ENCODE measurements at places on chromosomes 6 and 20.

DNA sequence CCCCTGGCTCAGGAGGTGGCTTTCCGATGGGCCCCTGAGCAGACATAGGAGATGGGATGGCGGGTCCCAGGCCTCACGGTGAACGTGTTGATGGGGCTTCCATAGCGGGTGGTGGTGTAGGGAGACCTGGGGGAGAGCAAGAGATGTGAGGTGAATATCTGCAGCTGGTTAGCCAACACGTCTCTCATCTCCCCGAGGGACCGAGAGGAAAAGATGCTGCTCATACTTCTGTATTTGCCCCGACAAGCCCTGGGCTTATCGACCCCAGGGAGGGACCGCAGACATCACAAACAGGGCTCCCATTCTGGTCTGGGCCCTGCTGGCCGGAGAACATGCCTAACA is 38.7 kb downstream of the C6orf132 start:
- no peak for DNase-seq

- DNase-seq = no peak
These were observed 73.2 kb downstream of the TRERF1 start for GRCh38 chr6:42378536-42378935.

- DNase-seq = no peak
These were observed 150.8 kb upstream of the FLRT3 start for GRCh38 chr20:14488212-14488611.

DNA sequence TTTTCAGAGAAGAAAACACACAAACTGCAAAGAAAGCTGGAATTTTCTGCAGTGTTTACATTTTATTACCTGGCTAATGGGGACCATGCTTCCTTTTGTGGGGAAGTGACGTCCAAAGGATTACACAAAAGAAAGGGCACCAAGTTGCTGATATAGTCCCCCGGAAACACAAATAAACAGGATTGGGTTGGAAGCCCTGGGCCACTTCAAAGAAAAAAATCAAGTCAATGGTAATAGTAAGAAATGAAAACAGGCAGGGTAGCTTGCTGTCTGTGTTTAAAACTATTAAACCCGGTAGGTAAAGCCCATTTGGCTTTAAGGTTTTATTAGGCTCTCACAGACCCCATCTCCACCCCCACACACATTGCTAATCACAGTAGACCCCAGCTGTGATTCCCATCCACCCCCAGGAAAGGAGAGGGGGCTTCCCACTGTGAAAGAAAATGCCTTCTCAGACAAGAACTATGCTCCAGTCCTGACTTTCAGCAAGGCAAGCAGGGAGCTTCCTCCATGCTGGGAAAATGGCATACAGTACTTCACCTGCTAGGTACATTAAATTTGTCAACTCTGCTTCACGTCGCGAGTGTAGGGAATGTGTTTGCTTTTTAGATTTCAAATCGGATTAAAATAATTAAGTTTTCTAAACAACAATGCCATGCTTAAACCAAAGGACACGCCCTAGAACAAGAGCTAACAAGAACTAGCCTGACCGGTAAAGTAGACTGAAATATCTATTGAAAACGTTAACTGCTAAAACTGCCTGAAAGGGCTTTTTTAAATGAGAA is 1.1 kb downstream of the PERP start:
- no peak for DNase-seq
